ENCODE measurements at places on chromosomes 2 and 18.

DNA sequence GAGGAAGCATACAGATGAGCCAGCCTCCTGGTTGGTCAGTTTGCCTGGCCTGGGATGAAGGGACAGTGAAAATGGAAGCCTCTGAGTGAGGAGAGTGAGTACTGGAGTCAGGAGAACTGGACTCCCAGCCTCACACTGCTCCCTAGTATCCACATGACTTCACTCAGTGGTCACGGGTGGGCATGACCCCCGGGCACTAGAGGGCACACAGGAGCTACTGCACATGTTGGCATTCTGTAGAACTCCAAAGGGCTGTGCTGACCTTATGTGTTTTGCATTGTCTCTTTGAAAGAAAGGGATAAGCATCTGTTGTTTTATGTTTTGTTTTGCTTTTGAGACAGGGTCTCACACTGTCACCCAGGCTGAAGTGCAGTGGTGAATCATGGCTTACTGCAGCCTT, 23.7 kb downstream of the NCAPH start:
- DNase-seq = no peak

DNA sequence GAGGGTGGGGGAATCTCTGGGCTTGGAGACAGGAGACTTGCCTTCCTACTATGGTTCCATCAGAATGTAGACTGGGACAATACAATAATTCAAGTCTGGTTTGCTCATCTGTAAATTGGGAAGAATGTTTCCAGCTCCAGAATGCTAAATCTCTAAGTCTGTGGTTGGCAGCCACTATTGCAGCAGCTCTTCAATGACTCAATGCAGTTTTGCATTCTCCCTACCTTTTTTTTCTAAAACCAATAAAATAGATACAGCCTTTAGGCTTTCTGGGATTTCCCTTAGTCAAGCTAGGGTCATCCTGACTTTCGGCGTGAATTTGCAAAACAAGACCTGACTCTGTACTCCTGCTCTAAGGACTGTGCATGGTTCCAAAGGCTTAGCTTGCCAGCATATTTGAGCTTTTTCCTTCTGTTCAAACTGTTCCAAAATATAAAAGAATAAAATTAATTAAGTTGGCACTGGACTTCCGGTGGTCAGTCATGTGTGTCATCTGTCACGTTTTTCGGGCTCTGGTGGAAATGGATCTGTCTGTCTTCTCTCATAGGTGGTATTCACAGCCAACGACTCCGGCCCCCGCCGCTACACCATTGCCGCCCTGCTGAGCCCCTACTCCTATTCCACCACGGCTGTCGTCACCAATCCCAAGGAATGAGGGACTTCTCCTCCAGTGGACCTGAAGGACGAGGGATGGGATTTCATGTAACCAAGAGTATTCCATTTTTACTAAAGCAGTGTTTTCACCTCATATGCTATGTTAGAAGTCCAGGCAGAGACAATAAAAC, 6.5 kb downstream of the TTR start:
- DNase-seq = no peak

DNA sequence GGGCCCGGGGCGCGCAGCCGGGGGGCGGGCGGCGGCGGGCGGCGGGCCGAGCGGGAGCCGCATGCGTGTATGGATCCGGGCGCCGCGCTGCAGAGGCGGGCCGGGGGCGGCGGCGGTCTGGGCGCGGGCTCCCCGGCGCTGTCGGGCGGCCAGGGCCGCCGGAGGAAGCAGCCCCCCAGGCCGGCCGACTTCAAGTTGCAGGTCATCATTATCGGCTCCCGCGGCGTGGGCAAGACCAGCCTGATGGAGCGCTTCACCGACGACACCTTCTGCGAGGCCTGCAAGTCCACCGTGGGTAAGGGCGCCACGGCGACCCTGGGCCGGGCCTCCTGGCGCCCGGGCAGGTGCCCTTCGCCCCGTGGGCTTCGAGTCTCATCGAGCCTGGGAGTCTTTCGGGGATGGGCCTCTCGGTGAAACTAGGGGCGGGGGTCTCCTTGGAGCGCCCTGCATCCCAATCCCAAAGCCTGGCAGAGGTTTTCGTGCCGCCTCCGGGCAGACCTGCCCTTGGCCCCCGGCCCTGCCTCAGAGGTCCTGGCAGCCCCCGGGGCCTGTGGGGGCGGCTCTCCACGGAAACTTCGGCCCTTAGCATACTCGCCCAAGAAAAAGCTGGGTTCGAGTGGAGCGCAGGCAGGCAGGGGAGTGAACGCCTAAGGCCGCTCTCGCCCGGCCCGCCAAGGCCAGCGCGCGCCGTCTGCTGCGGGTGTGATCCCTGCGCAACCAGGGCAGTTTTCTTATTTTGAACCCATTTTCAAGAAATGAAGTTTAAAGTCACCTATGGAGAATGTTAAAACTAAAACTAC, 622 bp downstream of the RAB12 start:
- DNase-seq = peak; percentile 27

- no peak for DNase-seq
These were observed 358.9 kb downstream of the ZEB2 start for GRCh38 chr2:144161061-144161460.

DNA sequence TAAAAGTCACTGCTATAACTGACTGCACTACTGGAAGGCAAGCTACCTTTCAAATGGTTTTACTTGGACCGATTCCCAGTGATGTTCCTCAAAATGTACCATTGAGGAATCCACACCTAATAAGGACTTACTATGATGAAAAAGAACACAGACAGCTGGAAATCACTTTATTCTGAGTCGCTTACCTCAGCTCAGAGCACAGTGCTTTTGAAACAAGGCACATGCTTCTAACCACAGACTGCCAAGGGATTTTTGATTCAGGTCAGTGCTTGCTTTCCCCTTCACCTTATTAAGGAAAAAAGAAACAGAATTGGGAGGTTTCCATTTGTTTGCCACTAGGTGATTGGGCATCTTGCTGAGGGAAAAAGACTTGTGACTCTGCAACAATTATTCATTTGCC, 707.5 kb upstream of the FSHR start:
- DNase-seq = no peak

GRCh38 chr18:70413455-70413854, 124.6 kb downstream of the SOCS6 start:
- DNase-seq = no peak

DNA sequence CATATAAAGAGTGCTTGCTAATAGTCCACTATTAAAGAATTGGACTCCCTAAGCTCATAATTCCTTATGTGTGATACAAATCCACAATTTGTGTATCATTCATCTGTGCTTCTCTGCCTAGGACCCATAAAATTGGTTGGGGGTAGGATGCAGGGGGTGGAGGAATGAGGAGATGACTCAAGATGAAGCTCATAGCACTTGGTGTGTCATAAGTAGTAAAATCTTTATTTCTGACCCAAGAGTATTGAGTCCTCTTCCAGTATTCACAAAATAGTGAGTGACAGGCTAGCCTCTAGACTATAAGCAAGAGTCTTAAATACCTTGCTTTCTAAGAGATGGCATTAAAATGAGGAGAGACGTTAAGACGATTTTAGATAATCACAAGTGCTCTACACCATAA, 390.9 kb upstream of the CDH19 start:
- no peak for DNase-seq

DNA sequence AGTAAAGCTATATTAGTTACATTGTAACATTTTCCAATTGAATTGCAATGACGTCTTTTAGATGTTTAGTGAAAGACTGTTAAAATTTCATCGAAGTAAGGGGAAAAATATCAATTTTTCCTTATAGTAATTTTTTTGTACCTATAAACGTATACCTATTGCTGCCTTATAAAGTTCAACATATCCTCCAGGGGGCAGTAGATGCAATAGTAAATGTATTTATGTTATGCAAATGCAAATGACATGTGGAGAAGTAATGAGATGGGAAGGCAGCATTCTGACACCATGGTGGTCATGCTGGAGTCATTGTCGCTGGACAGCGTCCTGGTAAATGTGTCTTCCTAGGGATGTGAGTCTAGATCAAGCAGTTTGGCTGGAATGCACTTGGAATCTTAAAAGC, 38.7 kb downstream of the MSTN start:
- peak; percentile 34 for DNase-seq

- DNase-seq = peak; percentile 78
These were observed 68.6 kb downstream of the TGOLN2 start for GRCh38 chr2:85259101-85259590.

DNA sequence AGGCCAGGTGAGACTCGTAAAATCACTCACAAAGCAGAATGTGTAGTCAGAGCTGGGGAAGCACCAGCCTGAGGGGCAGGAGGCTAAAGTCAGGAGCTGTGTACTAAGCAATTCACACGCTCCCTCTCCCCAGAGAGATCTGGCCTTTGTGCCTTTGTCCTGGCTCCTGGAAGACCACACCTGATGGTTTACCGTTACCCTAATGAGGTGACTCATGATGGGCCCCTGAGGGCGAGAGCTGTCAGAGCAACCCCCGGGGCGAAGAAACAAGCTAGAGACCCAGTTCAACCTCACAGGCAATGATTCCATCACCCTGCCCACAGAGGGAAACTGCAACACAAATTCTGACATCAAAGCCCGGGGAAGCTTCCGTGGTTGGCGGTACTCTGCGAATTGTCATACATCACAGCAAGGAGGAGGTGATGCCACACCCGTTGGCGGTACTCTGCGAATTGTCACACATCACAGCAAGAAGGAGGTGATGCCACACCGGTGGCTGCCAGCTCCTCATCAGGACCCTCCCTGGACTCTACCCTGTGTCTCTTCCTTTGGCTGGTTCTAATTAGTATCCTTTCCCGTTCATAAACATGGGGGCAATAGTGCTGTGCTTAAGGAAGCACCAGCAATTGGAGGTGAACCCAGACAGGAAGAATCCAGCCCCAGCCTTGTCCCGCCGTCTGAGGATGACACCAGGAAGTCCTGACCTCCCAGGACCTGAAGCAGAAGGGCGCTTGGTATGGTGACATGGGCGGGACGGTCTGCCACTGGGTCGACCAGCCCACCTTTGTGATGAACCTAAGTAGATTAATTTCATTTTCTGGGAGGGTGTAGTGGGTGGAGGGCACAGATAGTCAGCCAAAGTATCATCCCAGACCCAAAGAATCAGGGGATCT, 30.5 kb downstream of the B3GNT7 start:
- no peak for DNase-seq

DNA sequence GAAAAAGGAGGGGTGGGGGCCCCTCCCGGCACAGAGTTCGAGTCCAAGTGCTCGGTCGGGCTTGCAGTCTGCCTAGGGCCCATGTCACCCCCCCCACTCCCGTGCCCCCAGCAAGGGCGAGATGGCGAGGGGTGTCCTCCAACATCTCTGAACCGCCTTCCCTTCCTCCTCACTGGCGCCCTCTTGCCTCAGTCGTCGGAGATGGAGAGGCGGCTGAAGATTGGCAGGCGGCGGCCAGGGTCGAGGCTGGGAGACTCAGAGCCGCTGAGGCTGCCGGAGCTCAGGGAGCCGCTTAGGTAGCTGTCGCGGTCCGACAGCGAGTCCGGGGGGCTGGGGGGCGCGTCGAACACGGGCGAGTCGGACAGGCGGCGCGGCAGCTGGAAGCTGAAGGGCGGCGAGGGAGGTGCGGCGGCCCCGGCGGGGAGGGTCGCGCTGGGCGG, 2.3 kb downstream of the ZFP36L2 start:
- peak; percentile 70 for DNase-seq

DNA sequence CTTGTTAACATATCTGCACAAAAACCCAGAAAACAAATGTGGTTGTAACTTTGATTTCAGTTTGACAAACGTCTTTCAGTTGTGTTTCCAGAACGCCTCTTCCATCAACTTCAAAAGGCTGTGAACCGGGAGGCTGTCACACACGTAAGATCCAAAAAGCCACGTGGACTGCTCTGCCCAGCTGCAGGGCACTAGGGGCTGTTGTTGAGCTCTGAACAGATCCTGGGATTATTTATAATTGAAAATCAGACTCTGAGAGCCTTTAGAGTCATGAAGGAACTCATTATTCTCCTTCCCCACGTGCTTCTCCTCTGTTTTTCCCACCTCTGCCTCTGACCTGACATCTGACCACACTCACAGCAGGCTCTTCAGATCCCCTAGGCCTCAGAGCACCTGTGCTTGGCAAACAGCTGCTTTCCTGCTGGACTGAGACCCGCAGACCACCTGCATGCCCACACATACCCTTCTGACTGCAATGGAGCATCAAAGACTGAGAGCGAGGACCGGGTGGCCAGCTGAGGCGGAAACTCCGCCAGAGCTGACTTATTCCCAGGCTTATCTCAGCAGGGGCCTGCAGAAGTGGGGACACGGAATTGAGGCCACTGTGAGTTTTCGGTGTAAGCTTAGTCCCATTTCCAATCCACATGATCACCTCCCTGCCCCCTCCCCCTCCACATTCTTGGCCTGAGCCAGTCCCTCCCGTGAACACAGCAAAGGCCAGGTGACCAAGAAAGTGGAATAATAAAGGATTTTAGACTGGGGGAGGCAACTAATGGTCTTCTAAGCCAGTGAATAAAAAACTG, 114.8 kb downstream of the ATL2 start:
- DNase-seq = no peak

DNA sequence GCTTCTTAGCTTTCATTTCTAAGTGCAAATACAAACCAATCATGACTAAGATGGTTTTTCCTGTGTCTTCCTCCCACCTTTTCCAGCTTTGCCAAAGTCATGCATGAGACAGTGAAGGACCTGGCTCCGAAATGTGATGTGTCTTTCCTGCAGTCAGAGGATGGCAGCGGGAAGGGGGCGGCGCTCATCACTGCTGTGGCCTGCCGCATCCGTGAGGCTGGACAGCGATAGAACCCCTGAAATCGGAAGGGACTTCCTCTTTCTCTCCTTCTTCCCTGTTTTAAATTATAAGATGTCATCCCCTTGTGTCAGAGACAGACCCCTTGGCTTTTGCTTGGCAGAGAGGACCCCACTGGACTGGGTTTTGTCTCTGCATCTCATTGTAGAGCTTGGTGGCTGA, 56.8 kb downstream of the HK2 start:
- DNase-seq = no peak

DNA sequence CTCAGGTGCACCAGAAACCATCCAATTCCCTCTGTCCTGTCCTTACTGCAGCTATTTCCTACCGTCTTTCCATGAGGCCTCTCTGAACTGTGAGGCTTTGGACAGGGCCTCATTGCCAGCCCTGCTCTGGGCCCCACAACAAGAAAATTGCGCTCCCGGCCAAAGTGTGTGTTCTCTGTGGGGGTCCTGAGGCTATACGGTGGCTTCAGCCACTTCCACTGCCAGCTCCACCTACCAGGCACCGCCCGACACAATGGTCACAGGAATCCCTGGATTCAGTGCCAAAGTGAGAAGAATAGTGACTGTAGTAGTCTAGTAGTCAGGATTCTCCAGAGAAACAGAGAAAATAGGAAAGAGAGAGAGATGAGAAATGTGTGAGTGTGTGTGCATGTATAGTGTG, 140.2 kb downstream of the IRS1 start:
- DNase-seq = no peak

All from HAP-1 (cell line).